Stimulated activated CD8-positive, alpha-beta memory T cell treated with anti-CD3 and anti-CD28 coated beads, Interleukin-15, amount 100 ng/mL, for 1 hour (primary cell): ENCODE measurements at places on chromosomes 11 and 22.

- no peak for DNase-seq
Measured at GRCh38 chr11:69310351-69310750, 16.4 kb downstream of the MYEOV start.

GRCh38 chr11:123194337-123195187, 486 bp downstream of the CLMP start:
- DNase-seq, result no peak

DNA sequence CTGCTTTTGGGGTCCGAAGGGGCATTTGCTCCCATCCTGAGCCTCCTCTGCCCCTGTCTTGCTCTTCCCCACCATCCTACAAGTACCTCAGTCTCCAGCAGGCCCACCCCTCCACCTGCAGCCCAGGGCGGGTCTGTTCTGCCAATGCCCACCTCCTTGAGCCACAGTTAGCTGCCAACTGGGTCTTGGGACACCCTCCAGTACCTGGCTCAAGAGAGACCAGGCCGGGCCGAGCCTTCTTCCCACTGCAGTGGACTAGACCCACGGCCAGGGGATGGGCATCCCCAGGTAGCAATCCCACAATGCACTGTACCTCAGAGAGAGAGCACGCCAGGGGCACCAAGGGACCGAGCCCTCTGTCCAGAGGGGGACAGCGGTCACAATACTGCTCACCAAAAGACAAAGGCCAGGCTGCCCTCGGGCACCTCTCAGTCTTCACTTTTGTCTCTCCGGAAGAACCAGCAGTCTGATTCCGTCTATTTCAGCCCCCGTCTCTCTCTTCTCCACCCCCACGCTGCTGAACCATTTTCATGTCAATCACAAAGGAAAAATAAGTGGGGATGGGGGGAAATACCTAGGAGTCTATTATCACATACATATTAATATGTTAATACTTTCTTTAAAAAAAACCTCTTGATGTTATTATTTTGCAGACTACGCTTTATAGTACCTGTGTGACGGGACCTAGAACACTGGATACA, 51.7 kb downstream of the SYT13 start:
- DNase-seq, result no peak

DNA sequence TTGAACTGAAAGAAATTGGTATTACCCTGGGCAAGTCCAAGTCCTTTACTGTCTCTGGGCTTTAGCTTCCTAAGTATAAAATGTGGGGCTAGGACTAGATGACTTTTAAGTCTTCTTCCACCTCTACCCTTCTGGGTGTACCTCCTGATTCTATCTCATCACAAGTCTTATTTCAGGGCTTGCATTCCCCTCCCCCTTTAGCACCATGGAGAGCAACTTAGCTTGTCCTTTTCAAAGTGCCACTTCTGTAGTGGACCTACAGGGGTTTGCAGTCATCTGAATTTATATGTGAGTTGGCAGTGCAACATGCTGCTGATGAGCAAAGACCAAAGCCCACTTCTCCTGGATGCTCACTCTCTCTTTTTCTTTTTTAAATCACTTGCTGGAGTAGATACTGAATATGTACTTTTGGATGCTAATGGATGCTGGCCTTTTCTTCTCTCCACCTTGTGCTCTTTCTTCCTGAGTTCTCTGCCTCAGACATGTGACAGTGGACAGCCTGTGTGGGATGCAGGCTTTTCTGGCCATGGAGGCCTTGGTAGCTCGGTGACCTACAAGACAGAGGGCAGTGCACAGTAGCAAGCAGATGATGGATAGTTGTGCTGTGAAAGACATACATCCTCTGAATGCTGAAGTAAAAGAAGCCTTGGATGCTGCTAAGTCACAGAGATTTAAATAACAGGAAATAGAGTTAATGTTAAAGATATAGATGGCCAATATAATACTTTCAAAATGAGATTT, 185.0 kb downstream of the NELL1 start:
- no peak for DNase-seq

GRCh38 chr11:8867035-8867434, 44.0 kb upstream of the AKIP1 start:
- DNase-seq, result no peak

DNA sequence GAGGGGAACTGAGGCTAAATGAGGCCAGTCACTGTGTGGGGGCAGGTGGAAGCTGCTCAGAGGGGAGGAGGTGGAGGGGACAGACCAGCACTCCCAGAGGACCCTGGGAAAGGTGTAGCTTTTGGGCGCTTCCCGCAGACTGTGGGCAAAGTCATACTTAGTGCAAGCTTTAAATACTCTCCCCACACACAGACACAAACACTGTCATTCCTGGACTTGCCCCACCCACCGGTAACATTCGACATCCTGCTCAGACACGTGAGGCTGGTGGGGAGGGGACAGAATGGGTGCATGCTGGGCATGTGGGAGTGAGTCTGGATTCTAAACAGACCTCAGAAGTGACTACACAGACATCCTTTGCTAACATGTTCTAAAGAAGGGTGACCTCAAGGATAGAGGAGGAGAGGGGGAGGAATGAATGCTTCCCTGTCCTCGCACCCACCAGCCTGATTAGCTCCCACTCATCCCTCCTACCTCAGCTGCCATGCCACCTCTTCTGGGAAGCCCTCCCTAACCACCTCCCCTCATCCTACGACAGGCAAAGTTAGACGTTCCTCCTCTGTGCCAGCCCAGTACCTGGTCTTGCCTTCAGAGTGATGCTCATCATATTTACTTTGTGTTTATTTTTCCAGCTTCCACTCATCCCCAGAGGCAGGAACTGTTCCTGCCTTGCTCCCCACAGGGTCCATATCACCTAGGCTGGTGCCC, 22.2 kb downstream of the TSKU start:
- no peak for DNase-seq

DNA sequence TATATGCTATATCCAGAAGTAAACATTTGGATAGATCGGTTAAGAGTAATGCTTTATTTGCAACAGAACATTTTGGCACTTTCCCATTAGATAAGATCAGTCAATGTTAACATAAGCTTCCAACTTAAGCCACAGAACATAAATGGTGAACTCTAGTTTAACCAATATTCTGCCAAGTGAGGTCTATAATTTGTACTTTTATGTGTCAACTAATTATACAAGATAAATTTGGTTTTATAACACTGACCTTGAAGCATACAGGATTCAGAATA, 23.5 kb upstream of the BLID start:
- DNase-seq, result no peak

GRCh38 chr11:127873478-127873877, 713.9 kb downstream of the ETS1 start:
- DNase-seq, result no peak

DNA sequence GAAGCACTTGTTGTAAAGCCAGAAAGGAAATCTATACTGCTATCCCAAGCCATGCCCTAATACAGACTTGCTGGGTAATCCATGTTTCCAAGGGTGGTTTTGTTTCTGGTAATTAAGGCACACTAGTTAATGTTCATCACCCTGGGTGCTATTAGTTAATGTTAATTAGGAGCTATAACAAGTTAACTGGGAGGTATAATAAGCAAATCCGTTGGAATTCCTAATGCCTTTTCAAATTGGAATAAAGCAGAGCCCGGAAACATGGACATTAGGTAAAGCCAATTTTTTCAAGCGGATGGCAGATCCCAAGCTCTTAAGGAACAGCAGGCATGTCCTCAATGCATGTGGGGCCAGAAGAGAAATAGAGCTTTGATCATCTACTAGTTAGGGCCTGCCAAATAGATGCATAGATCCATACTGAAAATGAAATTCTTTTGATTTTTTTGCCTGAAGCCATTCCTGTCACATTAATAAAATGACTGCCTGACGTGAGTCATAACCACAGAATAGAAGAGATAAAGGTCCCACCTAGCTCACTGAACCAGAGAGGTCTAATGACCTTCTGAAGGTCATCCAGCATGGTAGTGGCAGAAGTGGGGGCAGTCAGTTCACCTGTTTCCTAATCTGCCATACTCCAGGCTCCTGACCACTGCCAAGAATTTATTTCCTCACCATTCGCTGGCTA, 28.5 kb upstream of the CCDC34 start:
- DNase-seq, result no peak

GRCh38 chr11:47987310-47987709, 7.0 kb downstream of the PTPRJ start:
- DNase-seq, result no peak

DNA sequence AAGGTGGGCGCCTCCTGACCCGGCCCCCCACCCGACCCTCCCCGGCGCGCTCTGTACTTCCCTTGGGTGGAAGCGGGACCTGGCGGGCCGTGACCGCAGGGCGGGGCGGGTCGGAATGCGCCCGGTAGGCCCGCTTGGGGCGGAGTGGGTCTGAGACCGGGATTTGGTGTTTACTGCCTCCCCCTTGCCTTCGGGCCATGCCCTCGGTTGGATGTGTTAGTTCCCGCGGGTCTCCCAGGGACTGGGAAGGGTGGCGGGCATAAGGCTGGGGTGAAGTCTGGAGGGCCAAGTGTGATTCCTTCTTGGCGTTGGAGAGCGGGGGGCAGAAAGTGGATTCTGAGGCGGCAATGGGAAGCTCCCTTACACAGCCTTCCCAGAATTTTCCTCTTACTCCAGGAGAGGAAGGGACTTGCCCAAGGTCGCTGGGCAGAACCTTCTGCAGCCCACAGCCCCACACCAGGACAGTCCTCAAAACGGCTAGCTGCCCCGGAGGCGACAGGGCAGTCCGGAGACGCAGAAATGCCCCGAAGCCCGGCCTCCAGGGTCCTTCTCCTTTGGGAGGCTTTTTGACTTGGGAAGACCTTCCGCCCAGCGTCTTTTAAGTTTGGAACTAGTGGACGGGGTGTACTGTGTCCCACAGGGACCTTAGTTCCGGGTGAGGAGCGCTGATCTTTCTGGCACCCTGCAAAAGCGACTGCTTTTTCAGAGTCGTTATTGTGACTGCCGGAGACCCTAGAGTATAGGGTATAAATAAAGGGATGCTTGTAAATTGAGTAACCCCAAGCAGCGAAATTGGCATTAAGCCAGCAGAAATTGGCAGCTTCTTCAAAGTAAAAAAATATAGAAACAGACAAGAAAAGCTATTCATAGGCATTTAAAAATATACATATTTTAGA, 647 bp downstream of the SWAP70 start:
- DNase-seq, result no peak

GRCh38 chr11:16223558-16223957, 132.8 kb downstream of the SOX6 start:
- no peak for DNase-seq

DNA sequence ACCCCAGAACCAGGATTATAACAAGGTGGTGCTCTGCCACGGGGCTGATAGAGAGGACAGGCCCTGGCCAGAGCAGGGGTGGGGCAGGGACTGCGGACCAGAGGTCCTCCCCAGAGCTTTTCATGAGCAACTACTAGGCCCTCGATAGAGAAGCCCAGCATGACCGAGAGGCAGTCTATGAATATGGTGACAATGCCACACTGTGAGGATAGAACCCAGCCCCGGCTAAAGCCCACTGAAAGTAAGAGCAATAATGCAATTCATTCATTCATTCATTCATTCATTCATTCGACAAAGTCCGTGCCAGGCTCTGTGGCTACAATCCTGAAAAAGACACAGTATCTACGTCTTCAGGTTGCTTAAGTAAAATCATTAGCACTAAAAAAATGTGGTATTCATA, 35.6 kb upstream of the CD5 start:
- DNase-seq, result no peak

- DNase-seq, result no peak
Measured at GRCh38 chr11:71221821-71222220, 30.6 kb downstream of the SHANK2 start.

- no peak for DNase-seq
Measured at GRCh38 chr22:49449811-49450446, 377.7 kb downstream of the BRD1 start.

GRCh38 chr11:66868726-66869566, 12.1 kb downstream of the LRFN4 start:
- peak; percentile 64 for DNase-seq

DNA sequence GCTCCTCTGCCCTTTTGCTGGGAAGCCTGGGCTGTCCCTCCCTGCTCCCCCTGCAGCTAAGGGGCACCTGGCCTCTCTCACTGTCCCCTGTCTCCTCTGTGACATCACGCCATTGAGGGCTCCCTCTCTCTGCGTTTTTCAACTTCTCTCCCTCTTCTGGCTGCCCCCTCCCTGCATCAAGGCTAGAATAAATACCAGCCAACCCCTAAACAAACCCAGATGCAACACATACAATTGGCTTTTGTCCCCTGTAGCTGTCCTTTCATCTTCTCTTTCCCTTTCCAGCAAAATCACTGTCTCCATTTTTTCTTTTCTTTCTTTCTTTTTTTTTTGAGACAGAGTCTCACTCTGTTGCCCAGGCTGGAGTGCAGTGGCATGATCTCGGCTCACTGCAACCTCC, 3.3 kb upstream of the MIEF1 start:
- no peak for DNase-seq

- no peak for DNase-seq
Measured at GRCh38 chr22:19395276-19395675, 36.3 kb downstream of the HIRA start.
